ENCODE measurements at places on chromosomes 2 and 18.

DNA sequence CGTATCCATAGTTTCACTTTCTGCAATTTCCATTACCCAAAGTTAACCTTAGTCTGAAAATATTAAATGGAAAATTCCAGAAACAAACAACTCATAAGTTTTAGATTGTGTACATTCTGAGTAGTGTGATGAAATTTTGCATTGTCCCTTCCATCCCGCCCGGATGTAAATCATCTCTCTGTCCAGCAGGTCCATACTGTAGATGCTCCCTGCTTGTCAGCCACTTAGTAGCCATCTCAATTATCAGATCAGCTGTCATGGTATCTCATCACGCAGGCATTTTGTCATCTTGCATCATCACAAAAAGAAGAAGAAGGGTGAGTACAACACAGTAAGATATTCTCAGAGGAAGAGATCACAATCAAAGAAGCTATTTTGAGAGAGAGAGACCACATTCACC lies 185.0 kb upstream of the STK17B start:
- DNase-seq, result no peak

- DNase-seq, result no peak
These were observed 102.3 kb upstream of the OSR1 start for GRCh38 chr2:19460761-19461160.

DNA sequence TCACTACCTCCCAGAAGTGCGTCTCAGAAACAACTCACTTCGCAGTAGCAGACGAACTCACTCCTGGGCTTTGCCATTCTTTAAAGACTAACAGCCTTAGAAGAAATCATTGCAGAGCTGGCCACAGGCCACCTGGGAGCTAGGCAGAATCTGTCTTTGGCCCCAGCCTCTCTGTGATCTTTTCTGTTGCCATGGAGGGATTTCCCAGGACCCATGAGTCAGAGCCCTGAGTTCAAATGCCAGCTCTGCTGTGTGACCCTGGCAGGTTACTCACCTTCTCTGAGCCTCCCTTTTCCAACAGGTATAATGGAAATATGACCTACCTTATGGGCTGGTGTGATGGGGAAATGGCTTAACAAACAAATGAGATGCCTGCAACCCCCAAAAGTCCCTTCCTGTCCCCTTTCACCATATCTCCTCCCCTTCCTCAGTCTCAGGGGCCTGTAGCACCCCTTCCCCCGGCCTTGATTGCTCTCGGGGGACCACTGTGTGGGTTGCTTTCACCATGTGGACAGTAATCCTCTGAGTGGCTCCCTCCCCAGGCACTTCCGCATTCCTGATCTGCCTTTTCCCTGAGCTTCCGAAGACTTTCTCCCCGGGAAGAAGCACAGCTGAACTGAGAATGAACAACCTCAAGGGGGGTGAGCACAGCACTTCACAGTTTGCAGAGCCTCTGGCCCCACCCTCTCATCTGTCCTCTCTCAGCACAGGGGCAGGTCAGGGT lies 34.0 kb upstream of the SLC66A3 start:
- DNase-seq, result no peak

- no peak for DNase-seq
These were observed 12.1 kb downstream of the GALNT14 start for GRCh38 chr2:31125918-31126695.

DNA sequence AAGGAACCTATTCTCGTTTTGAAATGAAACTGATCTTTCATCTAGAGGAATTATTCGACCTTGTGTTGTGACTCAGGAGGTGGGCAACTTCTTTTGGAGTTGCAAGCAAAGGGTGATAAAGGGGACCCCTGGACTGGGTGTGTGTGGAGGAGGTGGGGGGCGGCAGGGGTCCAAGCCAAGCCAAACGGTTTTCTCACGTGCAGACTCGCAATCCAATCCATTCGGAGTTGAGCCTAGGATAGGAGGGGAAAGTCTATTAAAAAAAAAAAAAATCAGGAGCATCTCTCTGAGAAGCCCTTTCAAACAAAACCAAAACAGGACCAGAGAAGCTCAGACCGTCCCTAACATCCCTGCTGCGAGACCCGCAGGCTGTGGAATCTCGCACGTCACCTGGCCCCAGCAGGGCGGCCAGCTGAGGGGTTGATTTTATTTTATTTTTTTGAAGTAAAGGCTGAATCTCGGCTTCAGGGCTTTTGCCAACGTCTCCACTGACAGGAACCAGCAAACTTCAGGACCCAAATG lies 3.7 kb upstream of the ZEB2 start:
- no peak for DNase-seq

DNA sequence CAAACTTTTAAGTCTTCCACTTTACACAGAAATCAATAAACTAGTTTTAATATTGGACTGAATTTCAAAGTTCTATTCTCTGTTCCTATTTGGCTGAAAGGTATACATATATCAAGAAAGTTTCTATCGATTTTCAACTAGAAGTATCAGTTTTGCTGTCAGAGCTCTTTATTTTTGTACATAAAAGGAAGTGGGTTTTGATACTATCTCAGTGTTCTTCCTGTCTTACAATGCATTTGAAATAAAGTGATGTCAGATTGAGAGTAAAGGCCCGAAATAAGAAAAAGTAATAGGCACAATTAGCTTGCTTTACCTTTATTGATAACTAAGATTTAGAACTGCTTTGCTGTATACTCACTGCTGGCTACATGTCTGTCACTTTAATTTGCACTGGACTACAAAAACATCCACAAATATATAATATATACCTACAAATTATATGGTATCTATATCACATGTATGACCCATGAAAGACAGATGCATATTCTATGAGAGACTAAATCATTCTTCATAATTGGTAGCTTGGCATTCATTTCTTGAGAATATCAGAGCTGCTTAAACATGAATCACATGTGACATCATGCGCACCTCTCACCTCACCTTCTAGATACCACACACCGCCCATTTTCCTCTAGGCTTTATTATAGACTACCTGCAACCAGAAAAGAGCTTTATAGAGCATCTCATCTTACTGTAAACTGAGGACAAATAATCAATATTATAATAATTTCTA lies 83.6 kb downstream of the ASXL2 start:
- no peak for DNase-seq

- DNase-seq, result no peak
These were observed 178.8 kb downstream of the ICOS start for GRCh38 chr2:204115137-204116056.

- DNase-seq, result no peak
These were observed 46.3 kb downstream of the ANKRD12 start for GRCh38 chr18:9182852-9183399.

DNA sequence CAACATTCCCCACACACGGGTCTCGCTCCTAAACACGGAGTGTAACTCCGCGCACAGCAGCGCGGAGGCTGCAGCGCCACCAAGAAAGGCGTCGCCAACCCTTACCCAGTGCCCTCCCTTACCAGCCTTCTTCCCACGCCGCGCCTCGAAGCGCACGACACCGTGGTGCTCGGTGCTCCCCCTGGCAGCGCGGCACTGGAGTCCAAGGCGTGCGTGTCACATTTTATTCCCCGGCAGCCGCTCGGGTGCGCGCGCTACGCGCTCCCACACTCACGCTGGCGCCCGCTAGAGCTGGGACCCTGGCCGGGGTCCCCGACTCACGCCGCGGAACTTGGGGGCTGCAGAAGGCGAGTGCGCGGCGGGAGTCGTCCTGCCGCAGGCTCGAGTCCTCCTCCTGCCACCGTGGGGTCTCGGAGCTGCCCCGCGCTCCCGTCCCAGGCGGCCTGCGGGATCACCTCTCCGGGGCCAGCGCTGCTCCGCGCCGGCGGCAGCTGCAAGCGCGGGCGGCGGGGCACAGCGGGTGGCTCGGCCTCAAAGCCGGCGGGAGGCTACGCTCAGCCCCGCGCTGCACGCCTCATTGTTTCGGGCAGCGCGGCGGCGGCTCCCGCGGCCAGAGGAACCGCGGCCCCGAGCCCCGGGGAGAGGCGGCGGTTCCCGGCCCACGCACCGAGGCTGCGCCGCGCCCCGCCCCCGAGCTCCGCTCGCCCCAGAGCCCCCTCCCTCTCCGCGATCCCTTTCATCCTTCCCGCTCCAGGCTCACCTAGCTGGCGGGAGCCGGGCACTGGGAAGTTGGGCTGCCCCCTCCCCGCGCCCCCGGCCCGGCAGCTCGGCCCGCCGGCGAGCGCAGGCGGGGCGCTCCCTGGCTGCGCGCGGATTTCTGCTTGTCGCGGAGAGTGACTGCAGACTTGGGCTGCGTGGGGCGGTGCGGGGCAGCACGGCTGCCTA lies at the start of gene ST6GAL2:
ST6GAL2 (minus strand) TSS at position 197 of the 945 bp plus-strand sequence. CDS start 42,190 bp downstream, outside the sequence.
- DNase-seq, result no peak

DNA sequence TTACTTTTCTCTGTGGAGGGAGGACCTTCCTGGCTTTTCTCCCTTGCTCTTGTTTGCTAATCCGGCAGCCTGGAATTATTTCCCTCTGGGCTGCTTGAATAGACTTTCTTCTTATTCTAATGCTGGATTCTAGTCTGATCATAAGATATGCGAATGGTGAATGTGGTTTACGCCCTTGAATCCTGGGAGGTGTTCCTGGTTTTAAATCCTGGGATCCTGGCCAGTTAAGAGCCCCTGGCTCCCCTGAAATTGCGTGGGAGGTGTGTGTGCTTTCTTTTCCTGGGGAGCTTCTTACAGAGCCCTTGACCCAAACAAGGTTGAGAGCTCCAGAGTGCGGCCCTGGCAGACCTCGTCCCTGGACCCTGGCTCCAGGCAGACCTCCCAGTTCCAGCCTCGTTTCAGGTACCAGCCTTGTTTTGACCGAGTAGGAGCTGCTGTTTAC lies 2.8 kb downstream of the SH3BP4 start:
- no peak for DNase-seq

GRCh38 chr18:79848579-79849327 lies 51.0 kb downstream of the KCNG2 start:
- DNase-seq, result no peak

- no peak for DNase-seq
These were observed 43.9 kb upstream of the CYBRD1 start for GRCh38 chr2:171478345-171478744.

DNA sequence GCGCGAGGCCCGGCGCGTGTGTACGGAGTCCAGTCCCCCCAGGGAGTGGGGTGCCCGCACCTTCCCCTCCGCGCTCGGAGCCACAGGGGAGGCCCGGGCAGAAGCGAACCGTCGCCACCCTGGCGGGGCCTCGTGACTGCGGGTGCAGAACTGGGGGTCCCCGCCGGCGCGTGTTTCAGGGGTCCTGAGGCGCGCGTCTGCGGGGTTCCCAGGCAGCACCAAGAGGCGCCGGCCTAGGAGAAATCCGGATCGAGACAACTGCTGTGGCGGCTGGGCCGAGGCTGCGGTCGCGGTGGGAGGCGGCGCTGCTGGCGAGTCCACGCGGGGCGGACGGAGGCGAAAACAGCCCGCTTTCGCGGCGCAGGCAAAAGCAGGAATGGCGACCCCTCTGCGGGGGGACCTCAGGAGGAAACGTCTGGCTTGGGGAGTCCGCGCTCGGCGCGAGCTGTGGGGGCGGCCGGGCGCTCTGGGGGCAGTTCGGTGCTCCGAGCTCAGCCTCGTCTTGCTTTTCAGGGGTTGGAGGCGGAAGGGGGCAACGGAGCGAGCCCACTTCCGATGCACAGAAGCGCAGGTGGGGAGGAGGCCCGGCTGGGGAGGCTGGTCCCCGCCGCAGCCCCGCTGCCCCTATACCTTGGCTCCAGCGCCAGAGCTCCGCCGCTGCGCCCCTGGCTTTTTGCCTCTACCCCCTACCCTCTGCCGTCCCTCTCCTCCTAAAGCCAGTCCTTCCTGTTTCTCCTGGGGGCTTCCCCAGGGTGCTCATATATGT lies 81.5 kb upstream of the LDLRAD4 start:
- no peak for DNase-seq

DNA sequence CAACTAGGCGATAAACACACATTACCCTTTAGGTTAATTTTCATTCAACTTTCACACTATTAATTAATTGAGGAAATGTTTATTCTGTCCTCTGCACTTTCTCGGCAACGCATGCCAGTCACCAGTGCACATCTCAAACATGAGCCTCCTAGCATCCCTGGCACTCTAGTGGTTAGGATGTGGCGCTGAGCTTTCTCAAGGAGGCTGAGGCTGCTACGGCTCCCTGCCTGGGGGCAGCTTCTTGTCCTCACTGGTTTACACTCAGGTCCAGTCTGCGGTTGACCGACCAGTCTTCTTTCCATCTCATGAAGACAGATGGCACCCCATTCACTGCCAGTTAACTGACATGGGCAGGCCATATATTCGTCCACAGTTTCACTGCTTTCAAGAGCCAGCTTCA lies 463.4 kb downstream of the EIPR1 start:
- DNase-seq, result no peak

- DNase-seq, result no peak
These were observed 101.2 kb downstream of the GALNT14 start for GRCh38 chr2:31037058-31037457.

GRCh38 chr2:125397535-125398251 lies 1258.3 kb upstream of the GYPC start:
- DNase-seq, result no peak

GRCh38 chr2:29844713-29845326 lies 76.6 kb downstream of the ALK start:
- no peak for DNase-seq

- no peak for DNase-seq
These were observed 168.2 kb downstream of the DPP10 start for GRCh38 chr2:114610677-114611076.

DNA sequence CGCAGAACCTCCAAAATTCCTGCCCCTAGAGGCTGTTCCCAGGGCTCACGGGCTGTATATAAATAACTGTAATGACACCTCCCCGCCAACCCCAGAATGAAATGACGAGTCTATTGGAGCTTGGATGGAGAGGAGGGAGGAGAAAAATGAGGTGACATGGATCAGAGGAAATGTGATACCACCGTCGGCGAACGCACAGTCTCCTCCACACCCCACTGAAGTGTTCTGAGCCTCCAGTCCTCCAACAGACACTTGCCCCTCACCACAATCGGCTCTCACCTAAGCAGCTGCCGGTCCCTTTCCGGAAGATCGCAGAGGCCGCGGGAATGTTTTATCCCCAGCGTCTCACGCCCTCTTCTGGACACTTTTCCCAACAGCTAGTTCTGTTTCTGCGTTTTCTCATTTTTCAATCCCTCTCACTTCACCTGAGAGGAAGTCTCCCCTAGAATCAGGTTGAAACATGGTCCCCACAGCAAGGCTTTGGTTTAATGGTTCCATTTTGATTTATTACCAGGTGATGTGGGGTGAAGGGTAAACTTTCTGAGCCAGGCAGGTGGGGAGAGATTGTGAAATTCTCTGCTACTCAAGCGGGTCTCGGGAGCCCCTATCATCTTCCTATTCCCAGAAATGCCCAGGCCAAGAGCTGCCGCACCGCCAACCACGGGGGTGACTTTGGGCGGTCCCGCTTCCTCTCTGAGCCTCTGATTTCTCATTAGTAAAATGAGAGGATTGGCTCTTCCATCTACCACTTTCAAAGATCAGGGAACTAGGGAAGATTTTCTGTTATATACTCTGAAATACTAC lies 9.1 kb upstream of the MYO5B start:
- DNase-seq, result no peak

All from activated T-helper 1 cell treated with anti-CD3 and anti-CD28 coated beads, Interleukin-2, amount 50 U/mL, for 16 hours (primary cell).